Urinary bladder (tissue), 4 donors: ENCODE measurements at places on chromosomes 2 and 18. TPM values are rescaled to one million over a fixed set of nuclear protein-coding genes. Genes with fewer than 3 reads are reported as not detected.
A peak's percentile ranks its signal among the peaks of the same experiment; 100 is the strongest.

GRCh38 chr2:20190876-20191713, 33.8 kb downstream of the SDC1 start:
- DNase-seq = no peak

DNA sequence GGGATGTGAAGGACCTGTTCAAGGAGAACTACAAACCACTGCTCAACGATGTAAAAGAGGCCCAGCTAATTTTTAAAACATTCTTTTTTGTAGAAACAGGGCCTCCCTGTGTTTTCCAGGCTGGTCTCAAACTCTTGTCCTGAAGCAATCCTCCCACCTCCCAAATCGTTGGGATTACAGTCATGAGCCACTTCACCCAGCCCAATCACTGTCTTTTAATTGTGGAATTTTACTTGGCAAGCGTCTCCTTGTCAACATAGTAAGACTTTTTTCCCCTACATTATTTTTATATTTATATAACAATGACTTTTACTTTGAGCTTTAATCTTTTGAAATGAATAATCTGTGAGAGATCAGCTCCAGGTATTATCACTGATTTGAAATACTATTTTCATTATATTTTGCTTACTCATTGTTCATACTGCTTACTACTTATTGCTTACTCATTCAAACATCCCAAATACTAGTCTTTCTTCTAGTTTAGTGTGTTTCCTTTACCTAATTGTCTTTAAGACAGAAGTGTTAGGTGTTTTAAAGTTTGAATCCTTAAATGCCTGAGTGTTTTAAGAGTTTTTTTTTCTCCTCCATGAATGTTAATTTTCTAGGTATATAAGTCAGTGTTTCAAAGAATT, 48.9 kb downstream of the PTPN4 start:
- no peak for DNase-seq

GRCh38 chr2:73528688-73529087, 113.5 kb downstream of the NAT8 start:
- no peak for DNase-seq

DNA sequence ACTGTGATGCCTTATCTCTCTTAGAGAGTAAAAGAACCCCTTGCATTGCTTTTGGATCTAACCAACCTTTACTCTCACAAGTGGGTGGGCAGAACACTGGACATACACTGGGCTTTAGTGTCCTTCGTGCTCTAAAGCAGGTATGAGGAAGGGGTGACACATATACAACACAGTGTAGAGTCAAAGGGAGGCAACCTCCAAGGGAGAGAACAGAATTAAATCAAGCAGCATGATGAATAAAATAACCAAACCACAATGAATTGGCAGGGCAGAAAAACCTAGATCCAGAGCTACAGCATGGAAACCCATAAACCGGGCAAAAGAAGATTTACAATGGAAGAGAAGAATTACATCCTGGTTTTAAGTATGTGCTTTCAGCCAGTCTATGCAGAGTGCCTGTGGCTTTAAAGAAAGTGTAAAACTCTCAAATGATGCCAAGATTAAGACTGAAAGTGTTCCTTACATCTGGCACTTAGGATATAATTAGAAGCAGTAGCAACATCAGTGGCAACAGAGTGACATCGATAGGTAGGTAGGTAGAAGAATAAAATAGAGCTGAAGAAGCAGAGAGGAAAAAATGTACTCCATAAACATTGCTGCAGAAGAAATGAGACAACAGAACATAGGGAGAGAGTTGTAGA, 191.7 kb upstream of the ZC3H15 start:
- no peak for DNase-seq

GRCh38 chr2:16608661-16609643, 56.7 kb downstream of the CYRIA start:
- peak; percentile 73 for DNase-seq

GRCh38 chr2:174180165-174180724, 68.1 kb downstream of the OLA1 start:
- DNase-seq = no peak

DNA sequence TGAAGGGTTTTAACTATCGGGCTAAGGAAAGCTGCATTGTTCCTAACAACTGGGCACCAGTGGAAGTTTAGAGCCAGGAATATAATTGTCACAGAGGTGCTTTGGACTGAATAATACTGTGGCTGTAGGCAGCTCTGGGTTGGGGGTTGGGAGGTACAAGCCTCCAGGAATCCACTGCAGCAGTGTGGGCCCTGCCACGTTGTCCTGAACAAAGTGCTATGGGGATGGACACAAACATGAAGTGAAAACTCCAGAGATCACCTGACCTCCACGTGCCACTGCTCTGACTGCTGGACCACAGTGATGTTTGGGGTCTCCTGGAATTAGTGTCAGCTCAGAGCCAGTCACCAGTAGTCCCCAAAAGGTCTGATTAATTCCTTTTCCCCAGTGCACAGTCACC, 110.9 kb downstream of the BCL2 start:
- no peak for DNase-seq

C1QL2 gene
- not detected for total RNA-seq

DNA sequence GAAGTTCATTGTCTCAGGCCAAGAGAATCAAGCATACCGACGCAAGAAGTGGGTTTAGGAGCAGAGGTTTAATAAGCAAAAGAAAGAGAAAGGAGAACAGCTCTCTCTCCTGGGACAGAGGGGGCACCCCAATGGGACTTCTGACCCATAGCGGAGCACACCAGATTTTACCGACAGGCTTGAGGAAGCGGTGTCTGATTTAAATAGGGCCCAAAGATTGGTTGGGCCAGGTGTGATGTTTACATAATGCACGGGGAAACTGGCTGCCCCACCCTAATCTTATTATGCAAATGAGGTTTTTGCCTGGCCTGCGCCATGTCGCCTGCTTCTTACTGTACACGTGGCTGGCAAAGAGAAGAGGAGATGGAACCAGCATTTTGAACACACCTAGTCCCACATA, 106.2 kb downstream of the MREG start:
- DNase-seq = no peak

LONRF2 gene
- total RNA-seq = 6.7 TPM

DNA sequence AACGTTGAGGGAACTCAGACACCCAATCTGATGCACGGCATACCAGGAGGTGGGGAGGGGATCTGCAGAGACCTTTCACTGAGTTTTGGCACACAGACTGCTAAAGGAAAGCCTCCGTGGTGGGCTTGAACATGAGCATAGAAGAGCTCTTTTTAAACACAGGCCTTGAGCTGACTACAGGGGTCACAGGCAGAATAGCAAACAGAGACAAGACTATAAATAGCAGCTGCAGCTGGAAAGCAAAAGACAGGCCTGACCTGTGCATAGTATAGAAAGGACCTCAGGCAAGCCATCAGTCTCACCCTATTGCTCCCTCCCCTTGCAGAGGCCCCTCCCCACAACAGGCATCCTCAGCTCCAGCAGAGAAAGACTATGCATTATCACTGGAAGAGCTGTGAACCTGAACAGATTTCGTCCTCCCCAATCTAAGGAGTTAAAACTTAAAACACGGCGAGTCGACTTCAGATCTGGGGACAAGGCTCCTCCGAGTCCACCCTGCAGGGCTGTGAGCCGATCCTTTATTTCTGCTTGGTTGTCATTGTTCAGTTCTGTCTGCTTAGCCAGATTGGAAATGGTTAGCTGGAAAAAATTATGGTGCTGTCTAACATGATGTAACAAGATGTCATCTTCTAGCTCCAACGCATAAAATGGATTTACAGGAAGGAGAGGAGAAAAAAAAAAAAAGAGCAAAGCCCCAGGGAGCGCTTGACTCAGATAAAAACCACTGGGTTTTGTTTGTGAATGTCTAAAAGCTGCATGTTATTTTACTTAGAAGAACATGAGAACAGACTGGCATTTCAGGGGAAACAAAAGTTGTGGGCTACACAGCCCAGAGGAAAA, 25.2 kb upstream of the LCLAT1 start:
- DNase-seq = no peak

DNA sequence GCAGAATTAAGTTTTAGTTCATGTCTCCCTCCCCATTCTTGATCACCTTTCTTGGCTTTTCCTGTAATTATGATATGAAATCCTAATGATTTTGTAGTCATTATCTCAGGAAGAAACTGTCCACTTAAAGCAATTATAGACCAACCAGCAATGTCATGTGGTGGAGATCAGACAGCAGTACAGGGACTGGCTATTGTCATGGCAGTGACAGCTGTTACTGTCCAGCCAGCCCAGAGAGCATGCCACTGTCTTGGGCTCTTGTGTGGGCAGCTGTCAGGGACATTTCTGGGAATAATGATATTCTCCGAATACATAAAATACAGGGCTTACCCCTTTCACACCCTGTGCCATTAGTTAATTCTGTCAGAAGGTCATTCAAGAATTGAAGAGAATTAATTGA, 355.3 kb upstream of the RAB12 start:
- DNase-seq = no peak

- no peak for DNase-seq
Measured at GRCh38 chr18:8359076-8359475, 250.2 kb upstream of the RAB12 start.

TMEM17 gene
- total RNA-seq = 2.6 TPM
